ENCODE measurements at places on chromosomes 6 and 20. TPM values are rescaled to one million over a fixed set of nuclear protein-coding genes. Genes with fewer than 3 reads are reported as not detected.
A peak's percentile ranks its signal among the peaks of the same experiment; 100 is the strongest.

MTFR2 gene
- 3.8 TPM for total RNA-seq

GRCh38 chr6:48695872-48696271 is 584.9 kb upstream of the PTCHD4 start:
- DNase-seq: no peak

SLC17A1 gene
- 0.49 TPM for total RNA-seq

DNA sequence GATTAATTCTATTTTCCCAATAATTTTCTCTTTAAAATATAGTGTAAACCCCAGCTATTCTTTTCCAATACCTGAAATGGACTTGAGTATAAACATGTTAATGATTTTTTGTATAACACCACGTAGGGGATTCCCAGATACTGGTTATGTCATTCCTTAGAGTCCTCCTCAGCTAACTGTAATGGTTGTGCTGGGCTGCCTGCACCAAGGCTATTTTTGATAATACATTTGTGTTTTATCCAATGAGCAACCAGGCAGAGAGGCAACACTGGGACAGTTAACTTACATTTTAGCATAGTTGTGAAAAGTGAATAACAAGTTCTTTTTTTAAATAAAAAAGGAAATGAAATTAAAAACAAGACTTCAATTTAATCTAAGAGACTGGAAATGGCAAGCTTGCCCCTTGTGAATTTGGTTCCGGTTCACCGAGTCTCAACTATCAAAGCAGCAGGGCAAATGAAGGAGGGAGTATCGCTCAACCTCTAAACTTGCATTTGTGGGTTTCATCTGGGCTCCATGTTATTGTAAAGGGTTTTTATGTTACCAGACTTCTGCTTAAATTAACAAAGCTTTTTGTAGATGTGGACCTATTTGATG is 18.8 kb upstream of the BACH2 start:
- DNase-seq: no peak

CDH4 gene
- 0.43 TPM for total RNA-seq

DNA sequence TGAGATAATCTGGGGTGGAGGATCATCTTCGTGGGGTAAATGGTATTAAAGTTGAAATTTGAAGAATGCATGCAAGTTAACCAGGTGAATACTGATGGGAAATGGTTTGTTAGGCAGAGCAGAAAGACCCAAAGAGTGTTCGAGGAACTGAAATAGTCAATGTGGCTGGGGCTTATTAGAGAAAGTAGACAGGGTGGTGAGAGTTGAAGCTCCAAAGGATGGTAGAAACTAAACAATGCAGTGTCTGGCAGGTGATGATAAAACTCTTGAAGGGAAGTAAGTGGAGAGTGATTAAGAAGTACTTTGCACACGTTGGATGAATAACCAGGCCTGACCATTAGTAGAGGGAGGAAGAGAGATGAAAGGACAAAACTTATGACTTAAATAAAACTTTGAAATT is 39.8 kb upstream of the CENPW start:
- DNase-seq: no peak

- DNase-seq: no peak
Observed at GRCh38 chr6:149271348-149272340, 45.9 kb upstream of the TAB2 start.

MACROD2 gene
- 6.4 TPM for total RNA-seq

GRCh38 chr6:43173591-43174262 is 2.7 kb downstream of the SRF start:
- no peak for DNase-seq

PRKN gene
- total RNA-seq: 4.6 TPM

DNA sequence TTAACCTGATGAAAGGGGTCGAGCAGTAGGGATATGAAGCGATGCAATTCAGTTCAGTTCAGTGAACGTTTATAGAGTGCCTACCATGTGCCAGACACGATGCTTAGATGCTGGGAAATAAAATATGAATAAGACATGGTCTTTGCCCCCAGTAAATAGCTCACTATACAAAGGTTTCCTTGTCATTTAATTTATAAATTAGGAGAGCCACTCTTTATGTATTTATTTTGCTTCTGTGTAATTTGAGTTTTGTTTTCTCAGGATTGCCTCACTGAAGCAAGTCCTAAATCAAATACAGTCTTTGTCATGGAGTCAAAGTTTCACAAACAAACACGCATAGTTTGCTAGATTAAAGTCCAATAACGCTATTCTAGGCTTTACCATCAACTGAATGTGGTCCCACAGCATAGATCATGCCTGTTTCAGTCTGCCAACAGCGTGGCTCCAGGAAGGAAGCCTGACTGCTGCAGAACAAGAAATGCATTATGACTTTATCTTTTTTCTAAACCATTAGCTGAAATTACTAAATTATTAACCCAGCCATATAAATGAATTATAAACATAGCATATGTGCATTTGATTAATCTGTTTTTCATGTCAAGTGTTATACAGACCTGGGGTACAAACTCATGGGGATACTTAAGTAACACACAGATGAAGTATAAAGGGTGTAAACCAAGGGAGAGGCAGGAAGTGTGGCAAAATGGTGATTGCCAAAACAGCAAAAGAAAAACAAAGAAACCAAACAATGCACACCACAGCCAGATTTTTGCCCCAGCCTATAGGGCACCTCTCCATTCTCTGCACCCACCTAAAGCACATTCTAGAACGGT is 29.8 kb upstream of the CCN2 start:
- no peak for DNase-seq

- DNase-seq: no peak
Observed at GRCh38 chr6:31336896-31337496, 20.0 kb downstream of the HLA-B start.

ADAM33 gene
- total RNA-seq: 0.47 TPM

DNA sequence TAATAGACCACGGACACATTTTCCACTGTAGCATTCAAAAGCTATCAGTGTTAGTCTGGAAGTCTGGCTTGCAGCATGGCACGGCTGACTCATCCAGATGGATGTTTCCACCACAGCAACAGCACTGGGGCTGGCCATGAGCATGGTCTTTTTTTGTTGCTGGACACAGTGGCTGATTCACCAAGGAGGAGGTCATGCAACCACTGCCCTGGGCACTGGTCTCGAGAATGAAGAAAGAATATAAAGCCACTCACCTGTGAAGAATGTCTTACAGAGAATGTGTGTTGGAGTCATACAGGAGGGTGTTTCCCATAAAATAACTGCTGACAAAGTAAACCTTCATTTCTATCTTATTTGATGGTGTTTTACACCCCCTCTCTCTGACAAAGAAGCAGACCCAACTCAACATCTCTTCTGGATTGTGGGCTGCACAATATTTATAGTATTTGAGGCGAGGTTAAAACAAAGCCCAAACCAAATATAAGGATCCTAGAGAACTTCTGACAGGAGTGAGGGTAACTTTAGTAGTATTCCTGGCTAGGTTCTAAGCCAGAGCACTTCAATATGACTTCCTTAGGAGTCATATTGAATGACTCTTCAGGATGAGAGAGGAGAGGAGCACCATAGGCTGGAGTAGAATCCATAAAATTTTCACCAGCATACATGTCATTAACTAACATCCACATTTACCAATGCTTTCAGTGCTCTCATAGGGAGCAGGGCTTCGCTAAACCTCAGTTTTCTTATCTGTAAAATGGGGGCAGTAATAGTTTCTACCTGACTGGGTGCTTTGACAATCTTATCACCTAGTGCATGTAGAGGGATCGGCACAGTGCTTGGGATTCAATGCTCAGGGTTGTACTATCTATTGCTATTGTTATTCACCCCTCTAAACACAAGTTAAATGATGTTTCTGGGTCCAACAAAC is 121.4 kb downstream of the KIF13A start:
- no peak for DNase-seq

DNA sequence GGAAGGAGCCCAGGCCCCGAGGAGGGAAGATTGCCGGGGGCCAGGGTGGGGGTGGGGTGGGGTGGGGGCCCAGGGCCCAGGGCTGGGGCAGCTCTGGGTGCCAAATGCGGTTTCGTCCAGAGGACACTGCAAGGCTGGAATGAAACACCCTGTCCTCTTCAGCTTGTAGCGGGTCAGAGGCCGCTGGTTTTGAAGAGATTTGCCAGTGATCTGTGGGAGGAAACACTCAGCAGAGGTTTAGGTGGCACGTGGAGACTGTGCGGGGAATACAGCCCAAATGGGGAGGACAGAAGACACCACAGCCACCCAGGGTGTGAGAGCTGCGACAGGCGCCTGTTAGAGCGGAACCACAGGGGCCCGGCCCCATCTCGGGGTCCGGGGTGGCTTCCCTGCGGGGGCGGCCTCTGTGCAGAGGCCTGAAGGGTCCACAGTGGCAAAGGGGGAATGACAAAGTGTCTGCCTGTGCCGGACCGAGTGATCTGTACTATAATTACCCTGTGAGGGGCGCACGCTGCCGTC is 29.2 kb downstream of the FRMD1 start:
- no peak for DNase-seq

GRCh38 chr6:15365273-15365687 is 119.4 kb downstream of the JARID2 start:
- no peak for DNase-seq

DNA sequence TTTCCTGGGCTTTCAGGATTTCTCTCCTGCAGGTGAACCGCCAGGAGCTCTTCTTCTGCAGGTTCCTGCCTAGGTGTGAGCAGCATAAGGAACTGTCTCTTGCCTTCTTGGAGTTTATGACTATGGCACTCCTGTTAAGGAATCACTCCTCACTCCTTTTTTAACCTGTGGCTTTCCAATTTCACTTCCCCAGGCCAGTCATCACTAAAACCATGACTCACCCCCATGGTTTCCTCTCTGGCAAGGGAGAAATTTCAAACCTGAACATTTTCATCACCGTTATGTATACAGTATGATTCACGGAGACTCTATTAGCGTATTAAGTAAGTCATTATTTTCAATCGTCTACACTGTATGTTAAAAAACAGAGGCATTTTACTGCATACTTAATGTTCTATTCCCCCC is 78.2 kb upstream of the ARID1B start:
- DNase-seq: no peak

DNA sequence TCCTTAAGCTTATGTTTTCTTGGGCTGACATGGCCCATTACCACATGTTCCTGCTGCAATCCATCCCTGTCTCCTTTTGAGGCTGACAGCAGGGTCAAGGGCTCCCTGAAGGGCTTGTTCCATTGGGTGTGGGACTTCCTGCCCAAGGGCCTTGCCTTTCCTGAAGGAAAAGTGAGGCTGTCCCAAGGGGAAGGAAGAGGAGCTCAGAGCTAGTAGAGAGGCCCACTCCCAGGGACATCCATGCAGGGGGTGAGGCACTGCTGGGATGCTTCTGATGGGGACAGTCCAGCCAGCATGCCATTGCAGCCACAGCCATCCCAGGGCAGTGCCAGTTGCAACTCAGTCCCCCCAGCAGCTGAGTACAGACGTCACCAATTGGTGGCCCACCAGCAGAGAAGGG is 138.4 kb upstream of the FOXA2 start:
- no peak for DNase-seq

GRCh38 chr20:20130399-20130798 is 78.1 kb downstream of the CFAP61 start:
- no peak for DNase-seq

GRCh38 chr20:33033381-33033780 is 1.9 kb downstream of the BPIFB6 start:
- no peak for DNase-seq

DNA sequence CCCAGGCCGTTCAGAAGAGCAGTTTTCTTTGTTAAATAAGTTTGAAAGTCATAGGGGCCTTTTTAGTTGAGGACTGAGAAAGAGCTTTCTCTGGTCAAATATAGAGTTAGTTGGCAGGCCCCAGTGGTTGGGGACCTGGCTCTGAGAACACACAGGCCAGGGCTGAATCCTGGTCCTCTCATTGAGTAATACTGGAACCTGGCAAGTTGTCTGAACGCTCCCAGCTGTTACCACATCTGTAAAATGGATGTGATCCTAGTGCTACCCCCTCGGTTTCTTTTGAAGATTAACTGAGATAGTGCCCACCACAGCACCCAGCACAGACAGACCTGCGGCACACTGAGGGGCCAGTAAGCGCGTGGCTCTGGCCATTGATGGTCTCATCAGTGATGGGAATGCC is 215.5 kb downstream of the ZDHHC14 start:
- no peak for DNase-seq

GRCh38 chr6:75283907-75284631 is 523 bp downstream of the TMEM30A start:
- peak; percentile 21 for DNase-seq

- peak; percentile 85 for DNase-seq
Observed at GRCh38 chr20:62382306-62383198, 4.4 kb upstream of the RPS21 start.

DZANK1 gene
- total RNA-seq: 12.5 TPM

GRCh38 chr6:29961966-29962365 is 19.6 kb downstream of the HLA-A start:
- no peak for DNase-seq

DNA sequence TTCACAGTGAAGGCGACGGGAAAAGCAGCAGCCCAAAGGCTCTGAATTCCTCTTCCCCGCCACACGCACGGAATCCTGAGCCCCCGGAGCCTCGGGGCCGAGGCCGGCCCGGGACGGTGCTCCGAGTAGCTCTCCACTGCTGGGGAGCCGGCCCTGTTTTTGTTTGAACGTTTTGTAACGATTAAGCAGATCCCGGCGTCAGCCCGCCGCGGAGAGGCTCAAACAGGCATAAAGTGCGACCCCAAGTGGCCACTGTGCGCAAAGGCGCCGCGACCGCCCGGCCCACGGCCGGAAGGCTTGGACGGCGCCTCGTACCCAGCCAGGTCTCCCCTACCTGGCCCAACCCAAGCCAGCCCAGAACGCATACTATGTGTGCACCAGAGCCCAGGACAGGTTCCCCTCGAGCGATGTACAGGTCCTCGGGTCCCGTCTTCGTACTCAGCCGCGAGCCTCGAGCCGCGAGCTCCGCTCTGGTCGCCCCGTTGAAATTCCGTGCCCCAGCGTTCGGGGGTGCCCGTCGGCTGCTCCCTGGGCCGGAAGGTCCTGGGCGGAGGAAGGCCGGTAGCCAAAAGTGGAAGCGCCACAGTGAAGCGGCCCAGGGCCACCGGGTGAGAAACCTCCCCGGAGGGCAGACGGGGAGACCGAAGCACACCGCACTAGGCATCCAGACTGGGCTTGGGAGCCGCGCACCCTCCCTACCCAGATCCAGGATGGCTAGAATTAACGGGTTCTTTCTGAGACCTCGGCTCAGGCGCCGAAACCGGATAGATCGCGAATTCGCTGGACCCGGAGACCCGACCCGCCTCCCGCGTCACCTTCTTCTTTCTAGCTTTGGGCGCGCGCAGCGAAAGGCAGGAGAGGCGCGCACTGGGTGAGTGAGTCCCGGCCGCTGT is 1.2 kb upstream of the MAFB start:
- DNase-seq: peak; percentile 91

DNA sequence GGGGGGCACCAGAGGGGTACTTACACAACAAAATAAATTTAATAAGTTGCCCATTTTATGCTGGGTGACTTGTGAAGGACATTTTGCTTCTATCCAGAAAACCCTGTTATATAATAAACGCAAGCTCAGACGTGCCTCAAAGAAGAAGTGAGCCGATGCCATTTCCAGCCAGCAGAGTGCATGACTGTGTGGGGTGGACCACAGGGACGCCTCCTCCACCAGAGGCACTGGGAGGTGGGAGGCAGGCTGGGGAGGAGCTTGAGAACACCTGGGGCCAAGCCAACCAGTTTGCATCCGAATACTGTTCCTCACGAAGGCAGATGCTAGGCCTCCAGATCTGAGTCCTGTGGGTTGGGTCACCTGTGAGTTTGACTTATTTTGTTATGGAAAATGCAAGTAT is 363.8 kb downstream of the RNGTT start:
- DNase-seq: no peak

- no peak for DNase-seq
Observed at GRCh38 chr6:38612143-38612965, 27.4 kb downstream of the BTBD9 start.

- no peak for DNase-seq
Observed at GRCh38 chr6:7445101-7445500, 55.5 kb downstream of the RIOK1 start.

GRCh38 chr6:158991017-158991723 is 8.8 kb downstream of the RSPH3 start:
- no peak for DNase-seq

SYCP2 gene
- 1.4 TPM for total RNA-seq
